ENCODE measurements at places on chromosomes 5 and 9. TPM values are rescaled to one million over a fixed set of nuclear protein-coding genes. Genes with fewer than 3 reads are reported as not detected.

Gene INSL4
- not detected for total RNA-seq

Gene PCDHA9
- 0.22 TPM for total RNA-seq

Gene CTXN3
- not detected for total RNA-seq

DNA sequence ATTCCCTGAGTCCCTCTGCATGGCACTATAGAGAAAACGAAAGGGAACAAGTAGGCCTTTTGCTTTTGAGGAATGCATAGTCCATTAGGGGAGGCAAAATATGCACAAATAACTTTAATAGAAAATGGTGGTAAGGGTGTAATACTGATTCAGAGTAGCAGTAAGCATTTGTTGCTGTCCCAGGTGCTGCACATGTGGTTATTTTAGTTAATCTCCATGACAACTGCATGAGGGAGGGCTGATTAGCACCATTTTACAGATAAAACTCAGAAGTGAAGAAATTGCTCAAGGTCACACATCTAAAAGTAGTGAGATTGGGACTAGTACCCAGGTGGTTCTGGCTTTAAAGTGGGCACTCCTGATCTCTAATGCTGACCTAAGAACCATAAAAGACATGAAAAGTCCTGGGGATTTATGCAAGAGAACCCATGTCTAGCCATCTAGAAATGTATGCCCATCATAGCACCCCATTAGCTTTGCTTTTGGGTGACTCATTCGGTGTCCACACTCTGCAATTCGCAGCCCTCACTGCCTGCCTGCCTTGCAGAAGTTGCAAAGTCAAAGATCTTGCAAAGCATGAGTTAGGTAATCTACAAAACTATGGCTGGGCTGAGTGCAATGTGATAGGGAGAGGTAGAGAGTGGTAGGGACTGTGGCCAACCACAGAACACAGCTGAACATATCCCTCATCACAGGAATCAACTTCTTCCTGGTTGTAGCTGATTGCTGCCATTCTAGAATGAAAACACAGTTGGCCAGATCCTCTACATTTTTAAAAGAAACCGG lies 195.2 kb downstream of the PTTG1 start:
- DNase-seq = no peak

DNA sequence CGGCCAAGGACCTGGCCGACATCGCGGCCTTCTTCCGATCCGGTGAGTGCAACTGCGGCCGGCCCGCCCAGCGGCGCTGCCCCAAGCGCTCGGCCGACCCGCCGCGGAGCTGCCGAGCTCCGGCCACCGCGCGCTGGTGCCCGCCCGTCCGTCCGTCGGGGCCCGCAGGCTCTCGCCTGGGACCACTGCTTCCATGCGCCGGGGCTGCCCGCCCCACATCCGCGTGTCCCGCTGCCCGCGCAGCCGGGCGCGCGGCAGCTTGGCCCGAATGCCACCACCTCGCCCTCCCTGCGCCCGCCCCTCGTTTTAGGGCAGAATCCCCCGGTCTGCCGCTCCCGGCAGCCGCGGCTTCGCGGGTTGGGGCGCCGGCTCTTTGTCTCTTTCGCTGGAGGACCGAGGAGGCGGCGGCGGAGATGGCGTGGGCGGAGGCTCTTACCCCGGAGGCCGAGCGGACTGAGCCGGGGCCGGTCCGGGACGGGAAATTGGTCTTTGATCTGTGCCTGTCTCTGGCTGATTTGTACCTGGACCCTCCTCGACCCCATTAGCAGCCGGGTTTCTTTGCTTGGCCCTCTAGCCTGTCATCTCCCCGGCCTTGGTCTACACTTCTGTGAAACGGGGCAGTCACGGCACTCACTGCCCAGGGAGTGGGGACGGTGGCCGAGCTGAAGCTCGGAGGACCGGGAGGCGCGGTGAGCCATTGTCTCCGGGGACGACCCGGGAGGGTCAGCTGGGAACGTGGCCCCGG lies 871 bp downstream of the TRIO start:
- peak; percentile 90 for DNase-seq

- DNase-seq = no peak
These were observed 120.1 kb upstream of the PCA3 start for GRCh38 chr9:76644171-76644570.

GRCh38 chr9:35563791-35564197 lies 41.3 kb upstream of the TESK1 start:
- DNase-seq = no peak

DNA sequence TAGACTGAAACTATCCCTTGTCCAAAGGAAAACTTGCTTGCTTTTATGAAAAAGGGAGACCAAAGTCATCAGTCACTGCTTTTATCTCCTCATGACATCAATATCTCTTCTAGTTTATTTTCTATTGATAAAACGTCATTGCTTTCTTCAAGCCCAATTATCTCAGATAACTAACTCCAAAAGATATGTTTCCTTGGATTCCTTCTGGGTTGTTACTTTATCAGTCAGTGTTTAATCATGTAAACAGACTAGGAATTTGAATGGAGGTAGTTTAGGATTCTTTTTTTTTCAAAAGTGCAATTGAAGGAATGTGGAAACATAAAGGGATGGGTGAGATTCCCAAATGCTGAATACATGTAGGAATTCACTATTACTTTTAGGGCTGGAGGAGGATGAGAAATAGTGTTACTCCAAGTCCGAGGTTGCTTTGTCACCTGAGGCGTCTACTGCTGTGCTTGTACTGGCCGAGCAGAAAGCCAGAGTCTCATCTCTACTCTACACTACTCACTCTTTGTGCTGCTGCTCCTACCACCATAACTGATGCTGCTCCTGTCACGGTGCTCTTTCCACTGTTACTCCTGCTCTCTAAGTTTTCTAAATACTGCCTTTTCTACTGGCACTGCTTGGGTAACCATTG lies 1697.1 kb upstream of the NUDT12 start:
- no peak for DNase-seq

DNA sequence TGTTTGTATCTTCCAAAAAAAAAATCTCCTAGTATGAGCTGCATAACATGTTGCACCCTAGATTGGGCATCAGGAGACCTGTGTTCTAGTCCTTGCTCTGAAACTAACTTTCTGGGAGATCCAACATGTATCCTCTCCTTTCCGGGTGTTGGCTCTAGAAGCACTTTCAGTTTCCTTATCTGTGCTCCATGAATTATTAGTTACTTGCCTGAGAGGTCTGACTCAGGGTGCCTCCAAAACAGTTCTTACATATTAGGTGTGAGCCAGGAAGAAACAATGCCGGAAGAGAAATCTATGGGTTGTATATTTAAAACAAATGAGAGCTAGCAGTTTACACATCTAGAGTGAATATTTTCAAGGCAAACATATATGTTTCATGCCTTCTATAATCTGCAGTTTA lies 36.7 kb upstream of the SLC36A2 start:
- no peak for DNase-seq

DNA sequence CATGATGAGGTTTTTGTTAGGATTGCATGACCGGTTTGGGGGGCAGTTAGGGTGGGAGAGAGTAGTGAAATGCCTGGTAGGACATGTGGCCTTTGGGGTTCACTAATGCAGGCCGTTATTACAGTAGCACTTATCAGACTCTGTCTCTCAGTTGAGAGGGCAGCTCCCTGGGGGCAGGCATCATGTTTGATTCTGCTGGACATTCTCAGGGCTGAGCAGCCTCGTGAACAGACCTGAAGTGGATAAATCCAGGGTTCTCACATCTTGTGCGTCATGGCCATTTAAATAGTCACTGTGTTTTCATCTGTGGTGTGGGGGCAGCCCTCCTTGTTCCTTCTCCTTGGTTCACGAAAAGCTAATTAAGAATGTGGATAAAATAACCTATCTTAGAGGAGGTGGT lies 18.9 kb downstream of the KCNN2 start:
- no peak for DNase-seq
